ENCODE measurements at places on chromosomes 5 and 9.

GRCh38 chr9:130364619-130365322 is 80.0 kb upstream of the ASS1 start:
- no peak for DNase-seq

- no peak for DNase-seq
Observed at GRCh38 chr5:89900346-89900745, 509.2 kb downstream of the CETN3 start.

- DNase-seq: no peak
Observed at GRCh38 chr9:133467101-133467500, 7.3 kb downstream of the CACFD1 start.

- no peak for DNase-seq
Observed at GRCh38 chr9:87498046-87498810, 561 bp downstream of the DAPK1 start.

DNA sequence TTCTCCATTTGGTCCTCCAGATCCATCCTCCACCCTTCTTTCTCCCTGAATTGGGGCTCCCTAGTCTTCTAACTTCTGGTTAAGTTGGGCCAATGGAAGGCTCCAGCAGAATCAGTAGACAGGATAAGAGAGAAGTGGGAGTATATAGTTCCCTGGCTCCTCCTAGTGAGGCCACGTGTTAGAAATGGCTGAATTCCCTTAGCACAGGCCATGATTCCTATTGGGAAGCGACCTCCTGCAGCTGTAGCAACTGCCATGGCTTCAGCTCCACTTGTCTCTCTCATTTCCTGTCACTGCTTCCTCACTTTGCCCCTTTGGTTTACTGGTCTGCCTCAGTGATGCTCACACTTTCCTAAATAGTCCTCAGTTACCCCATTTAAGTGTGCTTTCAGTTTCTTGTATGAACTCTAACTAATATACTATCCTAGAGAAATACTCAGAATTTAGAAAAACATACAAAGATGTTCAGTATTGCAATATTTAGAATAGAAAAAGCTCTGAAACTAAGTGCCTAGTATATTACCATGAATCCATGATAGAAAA is 104.8 kb upstream of the SMARCA2 start:
- DNase-seq: no peak

- DNase-seq: no peak
Observed at GRCh38 chr5:60690326-60690725, 9.6 kb downstream of the DEPDC1B start.

GRCh38 chr5:32330126-32330971 is 17.6 kb upstream of the MTMR12 start:
- no peak for DNase-seq

DNA sequence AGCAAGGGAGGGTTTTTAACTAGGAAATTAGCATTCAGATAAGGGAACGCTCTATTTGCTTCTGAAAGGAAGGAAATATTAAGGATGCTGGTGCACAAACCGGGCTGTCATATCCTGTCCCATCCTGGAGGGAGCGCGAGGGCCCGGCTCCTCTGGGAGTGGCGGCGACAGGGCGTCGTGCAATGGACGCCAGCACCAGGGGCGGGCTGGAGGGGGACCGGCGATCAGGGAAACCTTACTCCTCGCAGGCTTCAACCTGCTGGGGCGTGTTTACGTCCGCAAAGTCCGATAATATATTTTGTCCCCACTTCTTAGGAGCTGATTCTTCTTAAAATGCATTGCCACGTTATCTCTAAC is 197.1 kb upstream of the TBCA start:
- DNase-seq: no peak
